Posterior cingulate gyrus (tissue), 11 donors: ENCODE measurements at places on chromosomes 3 and 15.

- no peak for DNase-seq
These were observed 34.4 kb downstream of the C3orf80 start for GRCh38 chr3:160259589-160259988.

GRCh38 chr3:197592361-197593045, 36.7 kb upstream of the BDH1 start:
- no peak for DNase-seq

- no peak for DNase-seq
These were observed 58.9 kb downstream of the SLMAP start for GRCh38 chr3:57815036-57815435.

DNA sequence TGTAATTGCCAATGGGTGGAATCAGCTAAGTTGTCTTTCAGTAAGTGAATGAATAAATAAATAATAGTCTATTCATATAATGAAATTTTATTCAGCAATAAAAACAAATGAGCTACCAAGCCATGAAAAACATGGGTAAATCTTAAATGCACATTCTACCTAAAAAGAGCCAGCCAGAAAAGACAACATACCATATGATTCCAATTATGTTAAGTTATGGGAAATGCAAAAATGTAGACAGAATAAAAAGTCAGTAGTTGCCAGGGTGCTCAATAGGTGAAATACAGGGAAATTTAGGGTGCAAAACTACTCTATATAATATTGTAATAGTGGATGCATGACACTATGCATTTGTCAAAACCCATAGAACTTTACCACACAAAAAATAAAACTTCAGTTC, 277.2 kb upstream of the EPHA6 start:
- no peak for DNase-seq

DNA sequence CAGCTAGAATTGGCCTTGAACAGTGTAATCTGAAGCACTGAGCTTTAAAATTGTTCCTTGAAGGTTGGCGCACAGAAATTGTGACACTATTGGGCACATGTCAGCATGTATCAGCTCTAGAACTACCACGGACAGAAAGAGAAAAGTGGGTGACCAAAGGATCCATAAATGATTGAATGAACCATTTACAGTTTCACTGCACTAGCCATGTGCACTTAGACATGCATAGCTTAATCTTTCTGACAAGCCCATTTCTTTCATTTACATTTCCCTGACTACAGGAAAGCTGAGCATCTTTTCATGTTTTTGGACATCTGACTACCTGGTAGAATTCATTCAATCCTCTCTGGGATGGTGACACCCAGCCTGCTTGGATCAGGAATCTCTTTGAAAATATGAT, 36.2 kb downstream of the NUDT16 start:
- no peak for DNase-seq
